Lower leg skin (tissue), 4 donors: ENCODE measurements at places on chromosomes 6 and 20. TPM values are rescaled to one million over a fixed set of nuclear protein-coding genes. Genes with fewer than 3 reads are reported as not detected.

GRCh38 chr6:84415517-84415916, 188.1 kb upstream of the CEP162 start:
- no peak for DNase-seq

DNA sequence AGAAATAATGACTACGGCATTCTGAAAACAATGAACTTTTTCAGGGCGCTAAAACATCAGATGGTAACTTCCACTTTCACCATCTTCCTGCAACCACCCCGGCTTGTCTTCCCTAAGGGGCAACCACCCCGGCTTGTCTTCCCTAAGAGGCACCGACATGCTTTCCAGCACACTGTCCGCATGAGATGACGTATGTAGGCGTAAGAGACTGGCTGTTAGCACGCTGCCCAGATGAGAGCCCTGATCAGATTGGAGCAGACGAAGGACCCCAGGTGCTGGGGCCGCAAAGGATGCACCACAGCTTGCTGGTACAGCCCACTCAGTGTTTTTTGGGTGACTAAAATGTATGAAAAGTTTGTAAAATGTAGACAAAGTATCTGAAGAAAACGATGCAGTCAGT, 29.3 kb downstream of the ASCC3 start:
- DNase-seq, result no peak

DNA sequence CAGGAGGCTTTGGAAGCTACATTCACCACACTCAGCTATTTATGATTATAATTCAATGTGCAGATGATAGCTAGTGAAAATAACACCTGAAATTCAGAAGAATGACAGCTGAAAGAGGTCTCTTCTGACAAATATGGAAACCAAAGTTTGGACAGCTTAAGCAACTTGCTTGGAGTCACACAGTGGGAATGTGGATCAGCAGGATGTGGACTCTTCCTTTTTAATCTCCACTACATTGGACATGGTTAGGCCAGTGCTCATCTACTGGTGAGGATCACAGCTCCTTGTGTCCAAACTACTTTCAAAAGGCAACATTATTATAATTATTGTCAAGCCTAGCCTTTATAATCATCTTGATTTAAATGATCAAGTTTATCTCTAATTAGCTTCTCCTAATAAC, 10.4 kb downstream of the TRAPPC3L start:
- DNase-seq, result no peak

DNA sequence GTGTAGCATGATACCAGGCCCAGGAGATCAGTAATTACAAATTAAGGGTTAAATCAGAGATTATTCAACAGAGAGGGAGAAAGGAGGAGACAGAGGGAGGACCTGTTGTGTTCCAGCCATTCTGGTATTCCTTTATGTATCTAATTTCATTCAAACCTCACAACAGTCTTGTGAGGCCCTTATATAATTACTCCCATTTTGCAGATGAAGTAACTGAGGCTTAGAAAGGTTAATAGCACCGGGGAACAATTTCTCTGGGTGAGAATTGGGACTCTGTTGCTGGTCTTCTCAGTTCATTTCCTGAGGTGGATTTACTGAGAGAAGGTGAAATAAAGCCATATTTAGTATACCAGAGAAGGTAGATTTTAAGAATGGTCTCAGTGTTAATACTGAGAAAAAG, 66.6 kb downstream of the C6orf52 start:
- DNase-seq, result no peak

DNA sequence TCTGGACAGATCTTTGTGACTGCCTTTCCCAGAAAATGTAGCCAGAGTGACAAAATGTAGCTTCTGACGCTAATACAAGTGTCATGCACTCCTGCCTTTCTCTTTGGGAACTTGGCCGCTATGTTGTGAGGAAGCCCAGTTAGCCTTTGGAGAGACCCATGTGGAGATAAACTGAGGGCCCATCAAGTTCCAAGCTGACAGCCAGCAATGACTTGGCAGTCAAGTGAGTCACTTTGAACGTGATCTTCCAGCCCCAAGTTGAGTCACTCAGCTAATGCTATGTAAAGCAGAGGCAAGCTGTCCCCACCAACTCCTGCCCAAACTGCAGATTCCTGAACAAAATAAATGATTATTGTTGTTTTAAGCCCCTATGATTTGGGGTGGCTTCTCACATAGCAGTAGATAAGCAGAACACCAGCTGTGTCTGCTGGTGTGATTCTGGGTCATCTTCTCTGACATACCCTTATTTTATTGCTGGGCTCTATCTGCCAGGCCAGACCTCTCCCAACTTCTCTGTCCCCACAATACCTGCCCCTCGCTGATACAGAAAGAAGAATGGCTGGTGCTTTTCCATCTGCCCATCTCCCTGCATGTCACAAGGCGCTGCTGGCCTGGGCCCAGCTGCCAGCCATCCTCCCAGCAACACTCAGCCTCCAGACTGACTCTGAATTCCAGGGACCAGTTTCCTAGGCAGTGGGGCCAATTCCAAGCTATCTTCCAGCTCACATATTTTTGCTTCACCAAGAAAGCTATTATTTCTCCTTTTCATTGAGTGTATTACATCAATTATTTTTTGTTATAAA, 274.8 kb downstream of the LRFN2 start:
- no peak for DNase-seq

DNA sequence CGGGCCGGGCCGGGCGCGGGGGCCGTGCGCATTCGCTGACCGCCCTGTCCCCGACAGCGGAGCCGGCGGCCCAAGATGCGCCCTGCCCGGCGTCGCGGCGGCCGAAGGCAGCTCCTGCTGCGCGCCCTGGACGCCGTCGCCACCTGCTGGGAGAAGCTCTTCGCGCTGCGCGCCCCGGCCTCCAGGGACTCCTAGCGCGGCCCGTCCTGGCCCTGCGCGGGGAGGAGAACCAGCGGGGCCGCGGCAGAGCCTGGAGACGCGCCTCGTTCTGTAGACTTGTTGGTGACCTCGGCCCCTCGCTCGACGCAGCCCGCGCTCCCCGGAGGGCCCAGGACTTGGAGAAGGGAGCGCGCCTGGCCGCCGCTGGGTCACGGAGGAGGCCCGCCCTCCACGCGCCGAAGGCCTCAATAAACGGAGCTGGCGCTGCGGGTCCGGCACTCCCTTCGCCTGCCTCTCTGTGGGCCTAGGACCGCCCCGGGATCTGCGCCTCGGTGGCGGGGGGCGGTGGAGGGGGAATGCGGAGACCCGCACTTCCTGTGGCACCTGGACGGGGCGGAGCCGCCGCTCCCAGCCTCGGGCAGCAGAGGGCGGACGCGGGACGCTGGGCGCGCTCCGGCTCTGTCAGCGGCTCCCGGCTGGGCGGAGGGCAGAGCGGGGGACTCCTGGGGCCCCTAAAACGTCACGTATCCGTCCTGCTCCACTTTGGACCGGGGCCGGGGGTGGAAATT, 2.7 kb downstream of the C20orf204 start:
- DNase-seq, result peak; percentile 94

DNA sequence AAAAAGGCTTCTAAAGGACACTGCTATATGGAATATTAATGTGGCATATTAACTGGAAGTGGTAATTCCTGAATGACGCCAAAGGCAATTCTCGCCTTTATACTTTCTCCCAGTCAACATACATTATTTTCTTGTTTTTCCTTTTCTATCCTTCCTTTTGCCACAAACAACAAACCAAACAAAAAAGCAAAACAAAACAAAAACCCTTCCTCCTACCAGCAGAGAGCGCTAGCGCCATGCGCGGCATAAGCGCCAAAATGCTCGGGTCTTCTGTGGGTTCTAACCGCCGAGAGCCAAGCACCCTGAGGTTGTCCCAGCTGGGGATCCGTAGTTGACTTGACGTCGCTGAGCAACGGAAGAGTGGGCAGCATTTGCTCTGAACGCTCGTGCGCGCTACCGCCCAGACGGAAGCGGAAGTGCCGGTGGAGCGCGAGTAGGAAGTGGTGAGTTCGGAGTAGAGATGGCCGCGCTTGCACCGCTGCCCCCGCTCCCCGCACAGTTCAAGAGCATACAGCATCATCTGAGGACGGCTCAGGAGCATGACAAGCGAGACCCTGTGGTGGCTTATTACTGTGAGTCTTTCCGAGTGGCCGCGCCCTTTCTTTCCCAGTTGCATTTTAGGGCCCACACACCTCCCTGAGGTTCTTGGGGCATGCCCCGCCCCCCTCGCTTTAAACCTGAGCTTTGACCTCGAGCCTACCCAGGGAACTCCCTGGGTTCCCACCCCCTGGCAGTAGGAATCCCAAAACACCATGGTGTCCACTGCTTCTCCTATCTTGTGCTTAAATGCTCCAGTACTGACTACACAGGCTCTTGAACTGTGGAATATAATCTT, at the start of the genes NMBR and VTA1:
TSS of gene NMBR (minus strand) at position 295 of the 835 bp plus-strand sequence. CDS start 58,464 bp downstream, outside the sequence.
TSS of gene VTA1 (plus strand) at position 436 of the 835 bp plus-strand sequence. CDS start at position 461, 25 bp downstream.
- peak; percentile 99 for DNase-seq

GRCh38 chr20:46371656-46372055, 34.8 kb downstream of the ELMO2 start:
- DNase-seq, result no peak

- DNase-seq, result no peak
Observed at GRCh38 chr6:73134588-73134987, 90.7 kb downstream of the KHDC1L start.

GRCh38 chr20:10603971-10604864, 69.6 kb downstream of the JAG1 start:
- peak; percentile 91 for DNase-seq

DNA sequence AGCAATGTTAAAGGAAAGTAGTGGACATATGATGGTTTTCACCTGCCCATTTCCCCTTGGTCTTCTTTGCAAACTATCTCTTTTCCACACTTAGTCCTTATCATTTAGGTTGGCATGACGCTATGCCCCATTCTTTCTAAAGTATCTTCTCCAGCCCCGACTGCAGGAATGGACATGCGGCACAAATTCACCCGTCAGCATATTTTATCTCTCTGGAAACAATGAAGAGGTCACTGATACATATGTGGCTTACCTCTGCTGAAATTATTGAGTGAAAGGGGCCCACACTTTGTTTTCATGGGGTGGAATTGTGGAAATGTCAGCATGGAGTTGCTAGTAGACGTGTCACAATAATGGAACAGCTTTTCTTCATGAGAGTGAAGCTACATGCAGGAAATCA, 45.8 kb upstream of the MEI4 start:
- DNase-seq, result no peak

DNA sequence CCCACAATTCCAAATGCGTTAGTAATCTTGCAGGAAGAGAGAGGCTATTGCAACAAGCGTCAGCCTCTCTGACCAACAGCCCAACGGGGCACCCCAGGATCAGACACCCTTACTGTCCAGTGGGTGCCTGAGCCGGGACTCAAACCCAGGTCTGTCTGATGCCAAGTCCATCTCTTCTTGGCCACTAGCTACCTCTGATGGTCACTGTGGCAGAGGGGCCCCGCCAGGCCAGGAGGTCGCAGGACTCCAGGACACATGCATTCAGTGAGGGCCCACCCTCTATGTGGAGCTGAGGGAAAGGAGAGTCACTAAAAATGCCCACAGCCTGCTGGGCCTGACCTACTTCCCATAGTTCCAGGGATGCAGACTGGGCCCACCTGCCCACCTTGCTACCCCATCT, 83.3 kb downstream of the PREX1 start:
- DNase-seq, result no peak

DNA sequence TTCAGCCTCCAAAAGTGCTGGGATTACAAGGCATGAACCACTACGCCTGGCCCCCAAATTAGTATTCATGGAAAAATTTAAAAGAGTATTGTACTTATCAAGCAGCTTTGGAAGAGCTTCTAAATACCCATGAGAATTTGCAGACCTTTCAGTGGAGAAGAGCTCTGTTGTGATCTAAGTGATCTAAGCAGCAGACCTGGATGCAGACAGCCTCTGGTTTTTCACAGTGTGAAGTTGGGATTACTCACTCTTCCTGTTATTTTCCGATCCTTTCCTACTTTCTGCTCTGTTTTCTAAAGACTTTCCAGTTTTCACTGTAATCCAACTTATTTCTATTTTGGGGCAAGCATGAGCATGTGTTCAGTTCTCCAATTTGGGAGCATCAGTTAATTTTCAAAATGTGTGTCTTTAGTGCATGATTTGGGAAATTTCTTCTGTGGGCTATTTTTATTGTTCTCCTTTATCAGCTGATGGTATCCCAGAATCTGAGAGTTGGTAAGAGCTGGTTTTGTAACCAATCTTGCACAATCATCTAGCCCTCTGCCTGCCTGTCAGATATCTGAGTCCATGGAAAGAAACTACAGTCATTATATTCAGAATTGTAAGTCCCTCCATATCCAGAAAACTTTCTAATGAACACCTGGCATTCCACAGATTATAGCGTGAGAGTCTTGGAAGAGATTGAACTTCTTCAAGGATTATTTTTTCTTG, 207.7 kb upstream of the DTNBP1 start:
- DNase-seq, result no peak

GRCh38 chr6:15484821-15485220, 178.0 kb downstream of the DTNBP1 start:
- no peak for DNase-seq

- no peak for DNase-seq
Observed at GRCh38 chr6:34743625-34744293, 13.5 kb upstream of the SNRPC start.

DNA sequence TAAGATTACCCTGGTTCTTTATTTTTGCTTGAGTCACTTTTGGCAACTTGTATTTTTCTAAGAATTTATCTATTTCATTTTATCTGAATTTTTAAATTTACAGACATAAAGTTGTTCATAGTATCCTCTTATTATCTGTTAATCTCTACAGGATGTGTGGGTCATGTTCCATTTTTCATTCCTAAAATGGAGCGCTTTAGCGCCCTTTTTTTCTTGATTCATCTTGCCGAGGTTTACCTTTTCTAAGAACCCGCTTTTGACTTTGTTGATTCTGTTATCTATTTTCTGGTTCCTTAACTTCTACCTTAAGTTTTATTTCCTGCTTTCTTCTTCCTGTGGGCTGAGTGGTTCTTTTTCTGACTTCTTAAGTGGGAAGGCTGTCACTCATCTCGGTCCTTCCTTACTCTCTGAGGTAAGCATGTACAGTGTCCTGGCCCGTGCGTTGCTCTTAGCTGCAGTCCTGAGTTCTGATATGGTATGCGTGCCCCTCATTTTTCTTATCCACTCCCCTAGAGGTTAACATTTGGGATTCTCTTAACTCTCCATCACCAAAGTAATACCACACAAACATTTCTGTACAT, 399.8 kb downstream of the CDC5L start:
- DNase-seq, result no peak

- no peak for DNase-seq
Observed at GRCh38 chr20:13260650-13261279, 39.7 kb downstream of the ISM1 start.

DNA sequence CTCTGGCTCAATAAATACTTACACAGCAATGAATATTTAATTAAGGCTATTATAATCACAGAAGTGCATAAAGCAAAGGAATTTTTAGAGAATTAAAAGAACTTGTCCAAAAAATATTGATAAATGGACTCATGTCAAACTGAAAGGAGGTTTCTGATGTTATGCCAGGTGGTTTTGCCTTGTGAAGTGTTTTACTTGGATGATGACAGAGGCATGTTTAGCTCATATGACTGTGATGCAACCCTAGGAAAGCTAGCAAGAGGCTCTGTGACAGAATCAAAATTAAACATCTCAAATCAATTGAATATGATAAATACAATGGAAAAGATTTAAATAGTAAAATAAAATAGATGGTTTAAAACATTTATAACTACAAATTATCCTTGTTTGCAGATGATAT, 137.3 kb downstream of the TMEM200A start:
- DNase-seq, result no peak

TBXT gene
- total RNA-seq, result not detected

GGT7 gene
- 12.9 TPM for total RNA-seq

NKAIN4 gene
- total RNA-seq, result not detected

CRISP2 gene
- not detected for total RNA-seq

GJE1 gene
- total RNA-seq, result not detected

CD93 gene
- 12.6 TPM for total RNA-seq

HDGFL1 gene
- total RNA-seq, result not detected

FLOT1 gene
- total RNA-seq, result 41.7 TPM

MAS1 gene
- total RNA-seq, result not detected

EPPIN gene
- total RNA-seq, result not detected

CALHM6 gene
- not detected for total RNA-seq

TNFRSF6B gene
- 49.5 TPM for total RNA-seq

RAD21L1 gene
- total RNA-seq, result not detected

C6orf58 gene
- total RNA-seq, result not detected
